ENCODE measurements at places on chromosomes 1 and 21.

DNA sequence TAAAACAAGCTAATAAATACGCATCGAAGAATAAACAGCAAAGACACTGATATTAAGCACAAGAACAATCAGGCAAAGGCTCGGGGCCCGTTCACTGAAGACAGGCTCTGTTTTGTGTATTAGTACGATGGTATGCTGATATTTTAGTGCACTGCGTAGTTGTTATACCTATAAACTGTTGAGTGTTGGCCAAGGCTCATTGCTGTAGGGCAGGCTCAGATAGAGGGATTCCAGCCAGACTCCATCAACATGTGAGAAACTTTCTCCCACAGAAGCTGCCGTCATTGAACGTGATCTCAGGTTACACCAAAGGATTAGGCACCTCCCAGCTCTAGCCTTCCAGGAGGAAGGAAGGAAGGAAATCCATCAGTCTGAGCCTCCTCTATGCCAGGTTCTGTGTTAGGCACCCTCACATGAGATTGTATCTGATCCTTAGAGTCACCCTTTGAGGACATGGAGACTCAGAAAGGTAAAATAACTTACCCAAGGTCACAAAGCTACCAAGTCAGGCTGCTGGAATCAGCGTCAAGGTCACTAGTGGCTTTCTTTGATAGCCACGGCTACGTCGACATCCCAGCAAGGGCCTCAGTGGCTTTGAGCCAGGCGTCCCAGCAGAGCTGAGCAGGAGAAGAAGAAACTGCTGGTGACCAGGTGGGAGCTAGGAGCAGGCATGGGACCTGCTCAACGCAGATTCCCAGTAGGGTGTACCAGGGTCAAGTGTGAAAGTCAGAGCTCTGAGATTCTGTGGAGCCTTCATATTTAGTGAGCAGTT lies 14.8 kb downstream of the BCAR3 start:
- DNase-seq = no peak

DNA sequence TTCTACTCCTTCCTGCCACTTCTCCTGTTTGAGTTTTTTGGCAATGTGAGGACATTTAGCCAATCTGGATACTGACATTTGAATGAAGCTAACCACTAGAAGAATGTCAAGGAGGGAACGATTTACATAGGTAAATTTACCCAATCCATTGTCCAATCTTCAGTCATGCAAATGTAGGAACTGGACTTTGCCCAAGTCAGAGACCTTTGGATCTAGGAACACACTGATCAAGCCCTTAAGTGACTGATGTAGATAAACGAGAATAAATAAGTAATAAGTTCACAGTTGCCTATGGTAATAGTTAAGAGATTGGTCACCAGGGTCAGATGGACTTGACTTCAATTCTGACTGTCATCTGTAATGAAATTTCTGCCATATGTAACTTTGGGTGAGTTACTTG lies 177.6 kb downstream of the FGGY start:
- no peak for DNase-seq

DNA sequence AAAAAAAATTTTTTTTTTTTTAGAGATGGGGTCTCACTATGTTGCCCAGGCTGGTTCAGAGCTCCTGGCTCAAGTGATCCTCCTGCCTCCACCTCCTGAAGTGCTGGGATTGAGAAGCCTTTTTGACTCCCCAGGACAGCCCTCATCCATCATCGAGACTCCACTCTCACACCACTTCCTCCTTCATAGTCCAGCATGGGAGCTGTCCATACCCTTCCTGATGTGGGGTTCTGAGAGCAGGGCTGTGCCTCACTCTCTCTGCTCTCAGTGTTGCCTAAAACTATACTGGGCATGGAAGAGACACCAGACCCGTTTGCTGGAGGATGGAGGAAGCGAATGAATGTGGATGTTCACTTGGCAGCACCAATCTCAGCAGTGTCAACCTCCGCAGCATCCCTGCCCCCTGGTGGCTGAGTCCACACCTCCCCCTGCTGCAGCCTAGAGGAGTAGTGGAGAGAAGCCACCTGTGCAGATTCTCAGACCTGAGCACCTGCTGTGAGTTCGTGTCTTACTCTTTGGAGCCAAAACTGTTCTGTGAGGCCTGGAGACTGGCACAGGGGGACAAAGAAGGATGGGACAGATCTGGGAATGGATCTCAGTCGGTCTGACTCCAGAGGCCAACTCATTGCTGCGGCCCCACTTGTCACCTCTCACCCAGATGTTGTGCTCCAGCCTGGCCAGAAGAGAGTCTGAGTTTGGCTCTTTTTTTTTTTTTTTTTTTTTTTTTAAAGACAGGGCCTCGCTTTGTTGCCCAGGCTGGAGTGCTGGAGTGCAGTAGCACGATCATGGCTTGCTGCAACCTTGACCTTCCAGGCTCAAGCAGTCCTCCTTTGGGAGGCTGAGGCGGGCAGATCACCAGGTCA lies 17.7 kb downstream of the TINAGL1 start:
- DNase-seq = peak; percentile 35

DNA sequence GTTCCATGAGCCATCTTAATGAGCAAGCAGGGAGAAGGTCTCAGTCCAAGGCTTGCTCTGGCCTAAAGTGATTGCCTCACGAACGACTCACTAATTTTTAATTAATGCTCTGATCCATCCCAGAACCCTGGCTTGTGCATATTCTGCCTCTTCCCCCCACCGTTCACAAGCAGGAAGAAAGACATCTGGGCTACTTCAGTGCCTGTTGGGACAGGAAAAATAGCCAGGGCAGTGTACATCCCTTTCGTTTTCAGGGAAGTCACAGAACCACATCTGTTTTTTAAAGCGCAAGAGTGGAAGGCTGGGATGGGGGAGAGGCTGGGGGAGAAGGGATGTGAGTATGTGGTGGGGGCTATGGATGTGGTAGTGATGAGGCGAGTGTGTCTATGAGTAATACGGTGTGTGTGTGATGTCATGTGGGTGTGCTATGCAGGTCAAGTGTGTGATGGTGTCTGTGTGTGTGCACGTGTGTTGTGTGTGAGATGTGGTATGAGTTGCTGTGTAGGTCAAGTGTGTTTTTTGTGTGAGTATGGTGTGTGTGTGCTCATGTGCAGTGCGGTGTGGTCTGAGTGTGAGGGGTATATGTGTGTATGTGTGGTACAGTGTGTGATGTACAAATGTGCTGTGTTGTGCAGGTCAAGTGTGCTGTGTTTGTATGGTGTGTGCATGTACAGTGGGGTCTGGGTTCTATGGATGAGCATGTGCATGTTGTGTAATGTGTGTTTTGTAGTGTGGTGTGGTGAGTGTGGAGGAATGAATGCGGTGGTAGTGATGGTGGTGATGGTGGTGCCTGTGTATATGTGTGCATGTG lies 64.9 kb upstream of the SYT6 start:
- no peak for DNase-seq

GRCh38 chr1:25472471-25472870 lies 41.8 kb downstream of the MACO1 start:
- no peak for DNase-seq

- no peak for DNase-seq
Measured at GRCh38 chr1:200437556-200438203, 27.8 kb upstream of the ZNF281 start.

DNA sequence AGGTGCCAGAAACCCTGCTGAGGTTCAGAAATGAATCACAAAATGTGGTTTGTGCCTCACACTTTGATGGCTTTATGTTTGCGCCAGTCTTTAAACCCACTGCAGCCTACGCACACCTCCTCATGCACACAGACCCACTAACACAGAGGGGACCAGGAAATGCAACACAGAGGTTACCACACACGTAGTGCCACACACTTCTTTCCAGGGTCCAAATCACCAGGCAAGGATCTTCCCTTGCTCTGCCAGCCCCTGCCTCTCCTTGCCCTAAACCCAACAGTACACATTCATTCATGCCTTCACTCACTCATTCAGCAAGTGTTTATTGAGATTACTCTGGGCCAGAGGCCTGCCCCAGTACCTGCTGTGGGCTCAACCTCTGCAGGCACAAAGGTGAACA lies 17.5 kb downstream of the MAB21L3 start:
- no peak for DNase-seq

- no peak for DNase-seq
Measured at GRCh38 chr1:8182034-8182761, 135.7 kb upstream of the SLC45A1 start.

GRCh38 chr1:48817505-48818114 lies 40.9 kb upstream of the BEND5 start:
- DNase-seq = peak; percentile 60

GRCh38 chr1:5597991-5598823 lies 394.0 kb downstream of the NPHP4 start:
- no peak for DNase-seq

- DNase-seq = no peak
Measured at GRCh38 chr1:170145770-170146676, at the start of gene NTMT2. Gene NTMT2 (plus strand): TSS chr1:170145959. CDS start chr1:170146108, 149 bp downstream.

GRCh38 chr1:218492874-218493273 lies 147.7 kb downstream of the TGFB2 start:
- DNase-seq = no peak

DNA sequence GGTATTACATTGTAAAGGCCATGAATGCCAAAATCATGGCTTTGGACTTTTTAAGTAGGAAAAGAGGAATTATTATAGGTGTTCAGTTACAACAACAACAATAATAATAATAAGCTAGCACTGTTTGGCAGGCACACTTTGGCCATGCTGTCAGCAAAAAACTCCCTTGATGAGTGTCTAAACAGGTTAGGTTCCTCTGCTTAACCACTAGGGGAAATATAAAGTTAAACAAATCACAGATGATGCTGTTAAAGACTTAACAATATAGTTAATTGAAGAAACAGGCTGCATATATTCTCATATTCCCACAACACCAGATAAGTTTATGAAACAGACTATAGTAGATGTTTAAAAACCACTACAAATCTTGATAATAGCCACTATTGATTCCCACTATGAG lies 46.4 kb downstream of the RGS21 start:
- DNase-seq = no peak

GRCh38 chr1:25900219-25900618 lies 6.0 kb downstream of the STMN1 start:
- DNase-seq = peak; percentile 94

DNA sequence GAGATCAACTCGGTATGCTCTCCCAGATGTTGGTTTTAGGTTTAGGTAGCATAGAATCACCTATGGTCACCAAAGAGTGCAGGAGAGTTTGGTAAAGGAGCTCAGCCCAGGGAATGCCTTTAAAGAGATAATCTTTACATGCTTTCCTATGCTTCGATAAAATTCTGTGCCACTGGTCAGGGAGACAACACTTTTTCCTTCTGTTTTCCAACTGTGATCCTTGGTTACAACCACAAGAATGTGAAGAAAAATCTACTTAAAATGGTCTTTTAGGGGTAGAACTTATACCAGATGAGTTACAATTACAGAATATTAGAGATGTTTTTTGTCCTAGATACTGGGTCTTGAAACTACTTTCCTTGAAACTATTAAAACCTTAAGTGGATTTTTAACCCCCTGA lies 895.6 kb downstream of the TTLL7 start:
- DNase-seq = no peak

DNA sequence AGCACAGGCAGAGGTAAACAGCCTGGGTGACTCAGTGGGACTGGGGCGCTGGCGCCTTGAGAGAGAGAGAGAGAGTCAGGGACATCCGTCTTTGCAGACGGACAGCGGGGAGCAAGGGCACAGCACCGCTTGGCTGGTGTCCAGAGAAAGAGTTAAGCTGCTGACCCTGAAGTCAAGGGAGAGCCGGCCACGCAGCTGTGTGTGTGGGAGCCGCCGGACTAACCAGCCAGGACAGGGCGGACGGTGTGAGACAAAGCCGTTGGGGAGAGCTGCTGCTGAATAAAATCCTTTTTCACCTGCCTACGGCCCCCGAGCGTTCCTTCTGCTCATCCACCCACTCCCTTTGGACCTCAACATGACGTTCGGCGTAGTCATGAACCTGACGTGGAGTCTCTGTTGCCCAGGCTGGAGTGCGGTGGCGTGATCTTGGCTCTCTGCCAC lies 14.5 kb downstream of the CFAP74 start:
- DNase-seq = peak; percentile 2

DNA sequence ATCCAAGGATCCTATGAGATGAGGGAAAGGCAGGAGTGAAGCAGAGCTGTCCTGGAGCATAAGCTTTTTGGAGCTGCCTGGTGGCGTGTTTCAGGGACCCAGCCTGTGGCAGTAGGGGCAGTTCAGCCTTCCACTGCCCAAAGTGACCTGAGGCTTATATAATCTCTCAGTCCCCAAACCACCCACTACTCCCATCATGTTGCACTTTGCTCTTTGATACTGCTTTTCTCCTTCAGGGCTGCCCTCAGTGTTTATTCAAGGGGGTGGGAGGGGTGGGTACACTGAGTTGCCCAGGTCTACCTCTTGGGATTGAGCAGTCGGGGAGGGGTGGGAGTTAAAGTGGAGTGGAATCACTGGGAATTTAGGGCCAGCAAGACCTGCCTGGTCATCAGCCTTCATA lies 9.3 kb downstream of the HCN3 start:
- no peak for DNase-seq

DNA sequence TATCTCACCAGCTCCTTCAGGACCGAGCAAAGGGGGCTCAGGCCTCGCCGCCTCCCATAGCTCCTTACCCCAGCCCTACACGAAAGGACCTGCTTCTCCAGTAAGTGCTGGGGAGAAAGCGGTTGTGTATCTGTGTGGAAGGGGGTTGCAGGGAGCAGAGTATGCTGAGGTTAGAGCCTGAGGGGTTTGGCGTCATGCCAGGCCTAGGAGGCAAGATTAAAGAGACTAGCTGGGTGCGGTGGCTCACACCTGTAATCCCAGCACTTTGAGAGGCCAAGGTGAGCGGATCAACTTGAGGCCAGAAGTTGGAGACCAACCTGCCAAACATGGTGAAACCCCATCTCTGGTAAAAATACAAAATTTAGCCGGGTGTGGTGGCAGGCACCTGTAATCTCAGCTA lies 14.1 kb upstream of the RASSF5 start:
- DNase-seq = no peak

GRCh38 chr21:30981403-30981802 lies 56.9 kb downstream of the KRTAP19-8 start:
- no peak for DNase-seq

GRCh38 chr21:35319684-35320283 lies 270.7 kb upstream of the RUNX1 start:
- no peak for DNase-seq

DNA sequence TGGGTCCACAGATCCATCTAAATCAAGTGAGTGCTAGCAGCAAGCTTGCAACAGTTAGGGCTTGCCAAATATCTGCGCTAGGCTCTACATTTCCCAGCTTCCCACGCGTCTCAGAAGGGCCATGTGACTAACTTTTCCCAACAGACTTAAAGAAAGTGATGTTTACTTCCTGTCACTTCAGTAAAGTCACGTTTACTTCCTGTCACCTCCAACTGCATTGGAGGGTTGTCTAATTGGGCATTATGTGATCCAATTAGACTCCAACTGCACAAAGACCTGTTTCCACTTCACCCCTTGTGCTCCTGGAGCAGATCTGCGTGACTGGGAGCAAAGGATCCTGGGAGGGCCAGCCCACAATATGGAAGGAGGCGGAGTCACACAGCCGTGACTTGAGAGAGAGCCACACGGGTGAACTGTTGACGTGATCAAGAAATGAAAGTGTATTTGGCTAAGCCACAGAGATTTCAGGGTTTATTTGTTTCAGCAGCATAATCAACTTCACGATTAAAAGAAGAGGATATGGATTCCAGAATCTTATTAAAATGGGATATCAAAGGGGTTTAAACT lies 77.7 kb downstream of the CYYR1 start:
- no peak for DNase-seq

Data from globus pallidus (tissue), 1 donor.